Hepatocyte (in vitro differentiated cells): ENCODE measurements at places on chromosomes 4 and X.

- DNase-seq: peak; percentile 61
These were observed 24.3 kb downstream of the LINC00632 start for GRCh38 chrX:140733766-140734342.

DNA sequence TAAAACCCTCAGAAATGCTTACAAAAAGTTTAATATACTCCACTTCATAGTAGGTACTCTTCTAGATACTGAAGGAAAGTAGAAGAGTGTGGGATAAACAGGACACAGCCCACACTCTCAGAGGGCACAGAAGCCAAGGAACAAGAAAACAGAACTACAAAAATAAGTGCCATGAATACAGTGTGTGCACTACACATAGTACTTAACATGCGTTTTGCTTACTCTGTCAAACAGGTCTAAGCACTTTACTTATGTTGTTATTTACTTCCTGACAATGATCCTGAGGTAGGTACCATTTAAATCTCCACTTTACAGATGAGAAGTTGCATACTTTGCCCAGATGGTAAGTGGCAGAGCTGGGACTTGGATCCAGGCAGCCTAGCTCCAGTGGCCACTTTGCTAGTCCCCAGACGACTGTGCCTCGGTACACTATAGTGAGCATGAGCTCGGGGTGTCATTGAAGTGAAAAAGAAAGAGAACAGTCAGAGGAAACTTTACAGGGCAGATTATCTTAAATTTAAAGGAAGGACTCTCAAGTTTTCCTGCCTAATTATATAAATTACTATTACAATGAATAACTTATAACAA lies 120.3 kb downstream of the BANK1 start:
- DNase-seq: no peak

- DNase-seq: peak; percentile 35
These were observed 49.2 kb upstream of the TLR2 start for GRCh38 chr4:153634738-153635353.

- DNase-seq: peak; percentile 18
These were observed 953.6 kb upstream of the AGA start for GRCh38 chr4:178395798-178396197.

- DNase-seq: no peak
These were observed 14.1 kb downstream of the NAT8L start for GRCh38 chr4:2072971-2073807.

DNA sequence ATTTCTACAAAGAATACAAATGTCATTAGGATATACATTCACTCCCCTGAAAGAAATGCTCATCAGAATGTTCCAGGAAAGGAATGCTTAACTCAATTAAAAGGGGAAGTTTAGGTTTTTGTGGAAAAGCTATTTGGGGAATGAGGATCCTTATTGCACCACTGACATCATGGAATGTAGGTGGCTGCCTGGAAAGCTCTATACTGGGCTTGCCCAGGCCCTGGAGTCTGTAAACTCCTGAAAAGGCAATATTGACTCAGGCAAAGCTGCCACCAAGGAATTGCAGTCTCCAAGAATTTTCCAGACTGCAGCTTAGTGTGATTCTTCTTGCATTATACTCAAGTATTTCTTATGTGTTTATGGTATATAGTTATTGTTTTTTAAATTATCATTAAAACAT lies 15.7 kb downstream of the DAPP1 start:
- DNase-seq: peak; percentile 33

DNA sequence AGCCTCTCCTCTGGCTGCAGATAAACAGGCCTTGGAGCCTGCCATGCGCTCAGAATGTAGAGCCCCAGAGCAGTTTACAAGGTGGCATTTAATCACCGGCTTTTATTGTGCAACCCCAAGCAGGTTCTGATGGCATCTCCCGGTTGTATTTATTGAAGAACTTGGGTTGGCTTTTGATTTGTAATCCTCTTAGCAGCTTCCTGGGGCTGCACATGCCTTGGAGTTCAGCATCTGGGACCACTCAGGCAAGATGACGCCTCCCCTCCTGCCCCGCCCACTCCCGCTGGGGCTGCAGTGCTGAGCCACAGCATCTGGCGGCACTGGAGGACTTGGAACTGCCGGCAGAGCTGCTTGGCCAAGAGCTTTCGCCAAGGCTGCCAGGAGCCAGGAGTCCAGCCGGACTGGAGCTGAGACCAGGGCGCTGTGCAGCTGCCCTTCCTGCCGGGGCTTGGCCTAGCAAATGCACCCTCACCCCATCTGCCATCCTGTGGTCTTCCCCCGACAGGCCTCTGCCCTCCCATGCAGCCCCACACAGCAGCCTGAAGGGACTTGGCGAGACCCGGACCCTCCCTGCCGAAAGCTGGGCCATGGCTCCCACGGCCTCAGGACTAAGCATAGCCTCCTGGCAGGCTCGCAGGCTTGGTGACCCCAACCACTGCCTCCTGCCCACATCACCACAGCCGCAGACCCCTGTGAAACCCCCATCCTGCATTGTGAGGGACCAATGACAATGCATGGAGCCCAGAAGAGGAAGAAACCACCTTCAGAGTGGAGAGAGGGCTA lies 5.4 kb downstream of the HTRA3 start:
- DNase-seq: peak; percentile 92

- no peak for DNase-seq
These were observed 82.4 kb downstream of the RAP1GDS1 start for GRCh38 chr4:98343626-98344025.

GRCh38 chr4:120837656-120838055 lies 84.9 kb downstream of the PRDM5 start:
- DNase-seq: no peak

DNA sequence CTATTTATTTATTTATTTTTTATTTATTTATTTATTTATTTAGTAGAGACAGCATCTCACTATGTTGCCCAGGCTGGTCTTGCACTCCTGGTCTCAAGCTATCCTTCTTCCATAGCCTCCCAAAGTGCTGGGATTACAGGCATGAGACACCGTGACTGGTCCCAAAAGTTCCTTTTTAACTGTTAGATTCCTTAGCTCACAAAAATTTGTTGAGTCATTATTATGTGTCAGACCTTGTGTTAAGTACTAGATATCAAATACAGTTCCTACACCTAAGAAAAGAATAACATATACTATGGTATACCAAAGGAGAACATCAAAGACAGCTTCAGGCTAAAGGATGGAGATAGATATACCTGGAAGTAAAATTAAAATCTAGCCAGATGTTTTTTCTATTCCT lies 11.6 kb downstream of the FGA start:
- no peak for DNase-seq

DNA sequence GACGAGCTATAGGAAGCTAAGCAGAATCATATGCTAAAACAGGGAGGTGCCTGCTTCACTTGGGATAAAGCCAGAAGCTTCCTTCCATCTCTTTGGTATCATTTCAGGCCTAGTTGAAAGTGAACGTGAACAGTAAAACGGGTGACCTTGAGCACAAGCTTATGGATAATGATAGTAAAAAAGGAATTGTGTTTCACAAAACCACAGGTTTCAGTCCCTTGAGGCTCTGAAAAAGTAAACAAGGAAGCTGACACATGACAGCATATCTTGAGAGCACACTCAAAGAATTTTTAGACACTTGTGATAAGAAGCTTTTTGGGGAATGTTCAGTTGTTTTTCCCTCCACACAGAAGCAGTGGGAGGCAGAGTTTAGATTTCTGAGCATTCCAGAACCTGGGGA lies 286.1 kb downstream of the DCHS2 start:
- DNase-seq: no peak

DNA sequence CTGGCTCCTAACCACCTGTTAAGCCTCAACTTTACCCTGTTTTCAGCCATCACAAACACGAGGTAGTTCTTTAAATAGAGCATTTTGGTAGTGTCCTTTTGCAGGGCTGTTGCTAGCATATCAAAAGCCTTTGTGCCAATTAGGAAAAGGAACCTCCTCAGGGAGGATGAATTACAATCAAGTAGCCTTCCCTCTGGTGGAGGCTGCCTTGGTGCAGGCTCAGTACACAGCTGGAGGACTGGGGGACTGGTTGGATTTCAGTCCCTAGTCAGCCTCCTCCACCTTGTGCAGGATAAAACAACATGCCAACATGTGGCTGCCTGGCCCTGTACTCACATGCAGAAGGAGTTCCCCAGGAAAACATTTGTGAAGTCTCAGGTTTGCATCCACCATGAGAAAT lies 53.1 kb downstream of the RASGEF1B start:
- DNase-seq: no peak

DNA sequence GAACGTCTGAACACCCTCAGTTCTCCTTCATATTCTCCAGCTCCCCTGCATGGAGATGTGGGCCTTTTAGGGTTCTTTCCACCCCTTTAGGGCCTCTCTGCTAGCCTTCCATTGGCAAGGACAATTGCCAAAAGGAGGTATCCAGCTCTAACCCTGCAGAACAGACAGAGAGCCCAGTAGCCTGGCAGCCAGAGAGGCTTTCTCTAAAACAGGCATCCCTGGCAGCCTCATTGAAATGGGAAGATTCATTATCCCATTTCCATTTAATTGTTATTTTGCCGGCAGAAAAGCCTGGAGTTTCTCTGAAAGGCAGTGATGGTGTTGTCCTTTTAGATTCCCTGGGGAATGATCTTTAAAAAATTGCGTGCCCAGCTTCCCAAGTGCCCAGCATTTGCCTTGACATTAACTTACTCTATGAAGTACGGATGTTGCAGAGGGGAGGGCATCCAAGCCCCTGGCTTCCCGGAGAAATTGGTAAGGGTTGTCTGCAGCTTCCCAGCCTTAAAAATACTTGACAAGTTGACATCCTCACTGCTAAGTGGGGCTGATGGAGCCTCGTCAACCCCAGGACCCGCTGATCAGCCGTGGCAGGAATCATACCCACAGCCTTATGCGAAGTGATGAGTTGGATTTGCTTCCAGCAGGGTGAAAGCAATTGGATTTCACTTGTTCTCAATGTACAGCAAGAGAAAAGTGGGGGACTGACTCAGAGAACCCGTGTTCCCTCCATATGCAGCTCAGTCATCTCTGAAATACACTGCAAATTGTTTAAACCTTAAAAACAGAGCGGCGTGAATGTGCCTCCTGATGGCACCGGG lies 244.1 kb downstream of the CRLF2 start:
- no peak for DNase-seq

DNA sequence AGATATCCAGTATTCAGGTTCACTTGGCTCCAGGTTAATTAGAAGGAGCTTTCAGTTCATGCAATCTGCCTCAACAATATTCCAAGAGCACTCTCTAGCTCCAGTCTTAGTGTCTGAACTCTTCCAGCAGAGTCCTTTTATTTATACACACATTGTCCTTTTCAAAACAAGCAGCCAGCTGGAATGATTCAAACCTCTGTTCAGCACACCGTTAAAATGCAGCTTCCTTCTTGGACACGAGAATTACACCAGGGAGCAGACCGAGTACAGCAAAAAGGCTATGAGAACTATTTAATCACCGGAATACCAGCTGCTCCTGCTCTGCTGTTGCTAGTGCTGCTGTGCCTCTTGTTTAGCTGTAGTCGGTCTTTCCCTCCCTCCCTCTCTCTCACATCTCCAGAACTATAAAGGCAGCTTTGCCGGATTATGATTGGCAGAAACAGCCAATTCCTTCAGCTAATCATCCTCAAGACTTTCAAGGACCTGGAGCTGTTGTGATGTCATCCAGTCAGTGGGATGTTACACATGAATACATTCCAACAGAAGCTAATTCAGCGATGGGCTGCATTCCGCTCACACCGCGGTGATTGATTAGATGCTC lies at the start of gene NDST4:
Gene NDST4, minus strand, starts transcription at position 115 of the 601 bp plus-strand sequence. CDS start 36,584 bp downstream, outside the sequence.
- DNase-seq: peak; percentile 25

DNA sequence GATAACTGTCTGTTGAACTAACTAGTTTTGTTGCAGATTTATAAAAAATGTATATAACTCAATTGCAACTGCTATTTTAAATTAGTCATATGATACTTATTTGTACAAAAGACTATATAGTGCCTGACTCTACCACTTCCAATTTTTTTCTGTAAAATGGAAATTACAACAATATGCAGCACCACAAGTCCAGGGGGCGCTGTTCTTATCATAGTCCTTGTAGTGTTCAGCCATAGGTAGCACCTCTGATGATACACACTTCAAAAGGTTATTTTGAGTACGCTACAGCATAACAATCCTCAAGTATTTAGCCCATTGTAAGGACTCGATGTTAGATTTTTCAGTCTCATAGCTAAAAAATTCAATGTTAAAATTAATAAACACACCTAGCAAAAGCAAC lies 174.9 kb downstream of the CORIN start:
- DNase-seq: no peak

- no peak for DNase-seq
These were observed 158.8 kb upstream of the AADAT start for GRCh38 chr4:170248576-170248975.

GRCh38 chr4:22707390-22707789 lies 14.7 kb downstream of the GBA3 start:
- no peak for DNase-seq

DNA sequence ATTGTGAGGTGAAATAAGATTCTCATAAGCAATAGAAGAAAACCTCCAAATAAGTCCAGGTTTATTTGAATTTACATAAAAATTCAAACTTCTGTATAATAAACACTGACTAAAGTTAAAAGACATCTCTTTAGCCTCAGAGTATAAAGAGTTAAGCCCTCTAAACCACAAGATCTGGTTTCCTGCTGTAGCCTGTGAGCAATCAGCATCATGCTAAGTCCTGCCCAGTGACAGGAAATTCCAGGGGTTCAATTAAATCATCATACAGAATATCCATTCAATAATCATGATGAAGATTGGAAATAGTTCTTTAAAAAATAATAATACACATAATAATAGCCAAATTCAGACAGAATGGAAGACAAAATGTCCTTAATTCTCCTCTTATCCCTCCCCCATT lies 139.2 kb upstream of the DGKK start:
- no peak for DNase-seq

GRCh38 chr4:14700544-14700943 lies 301.7 kb upstream of the CPEB2 start:
- no peak for DNase-seq

- DNase-seq: no peak
These were observed 123.5 kb downstream of the ZNF827 start for GRCh38 chr4:145815027-145815612.

DNA sequence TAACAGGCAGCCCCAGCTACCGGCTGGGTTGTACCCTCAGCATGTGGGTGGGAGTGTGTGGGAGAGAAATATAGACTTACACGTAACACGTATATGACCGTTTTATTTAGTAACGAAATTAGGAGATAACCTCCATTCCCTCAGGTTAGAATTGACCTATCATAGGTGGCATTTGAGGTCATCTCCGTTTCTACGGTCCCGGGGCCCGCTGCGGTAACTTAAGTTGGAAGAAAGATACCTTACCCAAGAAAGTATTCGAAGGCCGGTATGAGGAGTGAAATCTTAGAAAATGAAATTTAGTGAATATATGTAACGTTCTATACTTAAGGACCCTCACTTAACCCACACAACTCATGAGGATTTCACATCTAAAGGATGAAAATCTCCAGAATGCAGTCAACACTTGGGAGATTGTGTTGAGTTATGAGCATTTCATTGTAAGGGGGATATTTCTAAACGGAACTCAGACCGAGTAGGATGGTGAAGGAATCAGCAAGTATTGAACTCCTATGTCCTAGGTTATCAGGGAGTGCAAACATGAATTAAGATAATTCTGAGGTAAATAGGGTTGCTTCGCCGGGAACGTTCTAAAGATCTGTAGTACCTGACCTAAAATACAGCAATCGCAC lies 891 bp downstream of the CISD2 start:
- DNase-seq: no peak
